NCI-H524 treated with DMSO at 0.1 percent for 48 hours (cell line): ENCODE measurements at places on chromosomes 3 and 15.

DNA sequence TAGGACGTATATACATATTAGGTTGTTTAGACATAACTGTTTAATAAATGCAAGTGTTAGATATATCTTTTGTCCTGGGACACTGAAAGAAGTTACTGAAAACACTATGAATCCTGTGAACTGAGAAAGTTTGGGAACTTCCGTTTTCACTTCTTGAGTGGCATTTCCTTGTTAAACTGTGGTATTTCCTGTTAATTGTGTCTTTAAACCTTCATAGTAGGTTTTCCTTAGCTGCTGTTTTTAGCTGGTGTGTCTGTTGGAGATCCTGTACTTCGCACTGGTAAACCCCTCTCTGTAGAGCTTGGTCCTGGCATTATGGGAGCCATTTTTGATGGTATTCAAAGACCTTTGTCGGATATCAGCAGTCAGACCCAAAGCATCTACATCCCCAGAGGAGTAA, 37.1 kb downstream of the ATP6V1A start:
- no peak for DNase-seq

DNA sequence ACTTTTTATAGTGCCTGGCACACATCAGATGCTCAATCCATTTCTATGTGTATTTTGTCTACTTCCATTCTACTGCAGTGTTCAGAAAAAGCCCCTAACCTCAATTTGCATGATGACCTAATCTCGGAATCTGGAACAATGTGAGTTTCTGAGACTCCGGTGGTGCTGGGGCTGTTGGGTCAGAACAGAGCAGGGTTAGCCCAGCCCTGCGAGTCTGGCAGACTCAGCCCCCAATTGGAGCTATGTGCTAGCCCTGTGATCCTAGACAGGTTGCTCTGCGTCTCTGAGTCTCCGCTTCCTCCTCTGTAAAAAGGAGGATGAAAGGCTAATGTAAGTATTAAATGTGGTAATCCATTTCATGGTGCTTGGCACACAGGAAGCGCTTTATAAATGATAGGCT, 95.0 kb upstream of the ICE2 start:
- no peak for DNase-seq

DNA sequence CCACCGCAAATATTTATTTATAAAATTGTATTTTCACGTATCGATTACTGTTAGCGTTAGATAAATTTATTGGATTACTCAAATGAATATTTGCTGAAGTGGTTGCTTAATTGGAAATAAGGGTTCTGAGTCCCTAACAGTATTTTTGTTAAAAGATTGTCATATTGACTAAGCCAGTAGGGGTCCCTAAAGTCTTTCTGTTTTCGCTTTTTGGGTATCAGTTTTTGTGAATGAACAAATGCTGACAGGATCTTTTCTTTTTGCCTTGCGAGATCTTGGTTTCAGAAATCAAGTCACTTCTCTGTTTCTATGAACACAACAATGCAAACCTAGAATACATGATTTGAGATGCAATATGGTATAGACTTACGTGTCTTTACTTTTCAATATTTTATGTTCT, 7.1 kb downstream of the RAD51 start:
- no peak for DNase-seq

DNA sequence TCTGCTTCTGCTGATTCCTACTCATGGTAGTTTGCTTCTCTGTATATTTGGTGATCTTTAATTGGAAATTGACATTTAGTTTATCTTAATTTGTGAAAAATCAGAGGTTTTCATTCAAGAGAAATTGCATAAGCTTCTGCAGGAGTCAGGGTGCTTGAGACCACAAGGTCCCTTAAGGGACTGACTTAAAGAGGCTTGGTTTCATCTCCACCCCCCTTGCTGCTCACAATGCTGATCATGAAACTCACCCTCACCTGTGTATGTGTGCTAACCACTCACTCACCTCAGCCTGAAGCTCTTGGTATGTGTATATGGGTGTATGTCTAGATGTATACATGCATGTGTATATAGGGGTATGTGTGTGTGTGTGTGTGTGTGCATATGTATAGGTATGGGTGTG, 11.4 kb downstream of the PGPEP1L start:
- DNase-seq: no peak

GRCh38 chr3:62098646-62099365, 274.5 kb downstream of the FEZF2 start:
- DNase-seq: no peak

- no peak for DNase-seq
These were observed 11.1 kb upstream of the MCF2L2 start for GRCh38 chr3:183439515-183439914.

DNA sequence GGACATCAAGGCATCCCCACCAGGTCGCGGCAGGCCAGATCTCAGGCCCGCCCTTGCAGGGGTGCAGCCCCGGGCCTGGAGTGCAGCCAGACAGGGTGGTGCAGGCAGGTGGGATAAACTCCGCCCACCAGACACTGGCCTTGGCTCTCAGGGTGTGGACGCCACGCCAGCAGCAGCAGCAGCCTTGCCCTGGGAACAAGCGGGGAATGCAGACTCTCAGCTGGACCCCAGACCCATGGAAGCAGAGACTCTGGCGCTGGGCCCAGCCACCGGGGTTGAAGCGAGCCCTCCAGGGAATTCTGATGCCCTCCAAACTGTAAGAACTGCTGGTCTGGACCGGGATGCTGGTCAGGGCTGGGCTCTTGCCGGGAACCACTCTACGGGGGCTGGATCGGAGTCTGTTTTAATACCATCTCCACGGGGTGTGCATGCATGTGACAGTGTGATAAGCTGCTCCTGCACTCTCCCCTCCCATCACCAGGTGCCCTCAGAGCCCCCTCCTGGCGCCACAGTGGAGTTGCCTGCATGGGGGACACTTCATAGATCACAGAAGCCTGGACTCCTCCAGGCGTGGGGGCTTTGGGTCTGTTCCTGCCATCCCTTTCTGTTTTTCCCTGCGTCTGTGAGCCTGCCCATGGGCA, 142.7 kb downstream of the NSMCE3 start:
- DNase-seq: no peak

- no peak for DNase-seq
These were observed 80.5 kb upstream of the CDIN1 start for GRCh38 chr15:36498916-36499315.

- no peak for DNase-seq
These were observed 47.0 kb downstream of the ZNF445 start for GRCh38 chr3:44430466-44430865.

- no peak for DNase-seq
These were observed 695 bp downstream of the RPL32 start for GRCh38 chr3:12840591-12841148.

DNA sequence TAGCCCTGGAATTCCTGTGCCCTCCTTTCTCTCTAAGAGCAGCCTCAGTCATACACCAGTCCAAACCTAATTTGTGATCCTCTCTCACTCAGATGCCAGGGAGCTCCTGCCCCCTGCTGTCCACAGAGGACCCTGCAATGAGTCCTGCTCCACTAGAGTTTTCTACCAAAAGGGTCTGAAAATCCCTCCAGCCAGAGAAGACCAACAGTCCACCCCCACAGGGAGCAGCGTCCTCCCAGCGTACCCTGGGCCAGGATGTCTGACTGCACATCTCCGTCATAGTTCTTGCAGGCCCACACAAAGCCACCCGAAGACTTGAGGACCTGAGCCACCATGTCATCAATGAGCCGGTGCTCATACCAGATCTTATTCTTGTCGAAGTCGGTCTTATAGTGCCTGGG, 15.4 kb downstream of the IDH2 start:
- no peak for DNase-seq

- DNase-seq: no peak
These were observed 2.6 kb upstream of the C15orf62 start for GRCh38 chr15:40766906-40767837.

DNA sequence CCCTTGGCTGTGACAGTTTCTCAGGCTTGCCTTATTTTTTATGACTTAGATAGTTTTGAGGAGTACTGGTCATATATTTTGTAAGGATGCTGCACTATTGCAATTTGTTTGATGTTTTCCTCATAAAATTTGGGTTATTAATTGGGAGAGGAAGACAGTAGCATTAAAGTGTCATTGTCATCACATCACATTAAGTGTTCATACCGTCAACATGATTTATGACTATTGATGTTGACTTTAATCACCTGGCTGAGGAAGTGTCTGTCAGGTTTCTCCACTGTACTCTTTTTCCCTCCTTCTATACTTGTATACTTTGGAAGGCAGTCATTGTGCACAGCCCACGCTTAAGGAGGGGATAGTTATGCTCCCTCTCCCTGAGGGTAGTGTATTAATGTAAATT, 26.9 kb downstream of the TRIM69 start:
- no peak for DNase-seq

- no peak for DNase-seq
These were observed 109.6 kb upstream of the UMPS start for GRCh38 chr3:124620600-124621063.

- DNase-seq: no peak
These were observed 514 bp downstream of the PLS1 start for GRCh38 chr3:142596726-142597088.

GRCh38 chr15:79868554-79868953, 28.3 kb downstream of the MTHFS start:
- no peak for DNase-seq

DNA sequence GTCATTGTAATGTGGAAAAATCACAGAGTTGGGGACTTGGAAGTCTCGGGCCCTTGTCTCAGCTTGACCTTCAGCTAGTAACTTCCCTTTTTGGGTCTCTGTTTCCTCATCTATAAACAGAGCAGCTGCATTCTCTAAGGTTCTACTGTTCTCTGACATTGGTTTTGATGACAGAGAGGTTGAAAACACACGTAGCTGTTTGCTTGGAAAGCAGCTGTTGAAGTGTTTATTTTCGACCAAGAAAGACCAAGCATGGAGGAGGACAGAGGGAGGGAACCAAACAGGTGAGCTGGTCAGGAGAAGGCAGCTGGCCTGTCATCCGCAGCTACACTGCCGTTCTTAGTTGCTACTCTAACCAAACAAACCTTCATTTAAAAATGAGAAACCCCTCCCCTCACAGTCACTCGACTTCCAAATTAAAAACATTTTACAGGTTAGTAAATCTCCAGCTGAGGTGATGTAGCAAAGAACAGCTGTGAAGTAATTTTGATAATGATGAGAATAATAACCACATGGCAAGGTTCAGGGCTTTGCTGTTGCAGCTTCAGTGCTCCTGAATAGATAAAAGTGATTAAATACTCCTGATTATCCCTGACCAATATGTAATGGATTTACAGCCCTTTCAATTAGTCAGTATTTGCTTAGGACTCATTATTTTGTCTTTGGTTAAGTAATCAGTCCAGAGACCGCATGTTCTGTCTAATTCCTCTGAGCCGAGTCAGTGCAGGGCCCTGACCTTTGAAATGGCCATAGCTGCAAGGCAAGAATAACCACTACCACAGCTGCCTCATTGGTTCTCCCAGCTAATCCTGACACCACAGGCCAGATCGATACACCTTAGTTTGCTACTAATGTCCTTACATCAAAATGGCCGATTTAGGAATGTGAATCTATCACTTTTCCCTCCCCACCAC, 65.3 kb downstream of the MEIS2 start:
- no peak for DNase-seq

- DNase-seq: no peak
These were observed 6.3 kb downstream of the THBS1 start for GRCh38 chr15:39587096-39587721.

DNA sequence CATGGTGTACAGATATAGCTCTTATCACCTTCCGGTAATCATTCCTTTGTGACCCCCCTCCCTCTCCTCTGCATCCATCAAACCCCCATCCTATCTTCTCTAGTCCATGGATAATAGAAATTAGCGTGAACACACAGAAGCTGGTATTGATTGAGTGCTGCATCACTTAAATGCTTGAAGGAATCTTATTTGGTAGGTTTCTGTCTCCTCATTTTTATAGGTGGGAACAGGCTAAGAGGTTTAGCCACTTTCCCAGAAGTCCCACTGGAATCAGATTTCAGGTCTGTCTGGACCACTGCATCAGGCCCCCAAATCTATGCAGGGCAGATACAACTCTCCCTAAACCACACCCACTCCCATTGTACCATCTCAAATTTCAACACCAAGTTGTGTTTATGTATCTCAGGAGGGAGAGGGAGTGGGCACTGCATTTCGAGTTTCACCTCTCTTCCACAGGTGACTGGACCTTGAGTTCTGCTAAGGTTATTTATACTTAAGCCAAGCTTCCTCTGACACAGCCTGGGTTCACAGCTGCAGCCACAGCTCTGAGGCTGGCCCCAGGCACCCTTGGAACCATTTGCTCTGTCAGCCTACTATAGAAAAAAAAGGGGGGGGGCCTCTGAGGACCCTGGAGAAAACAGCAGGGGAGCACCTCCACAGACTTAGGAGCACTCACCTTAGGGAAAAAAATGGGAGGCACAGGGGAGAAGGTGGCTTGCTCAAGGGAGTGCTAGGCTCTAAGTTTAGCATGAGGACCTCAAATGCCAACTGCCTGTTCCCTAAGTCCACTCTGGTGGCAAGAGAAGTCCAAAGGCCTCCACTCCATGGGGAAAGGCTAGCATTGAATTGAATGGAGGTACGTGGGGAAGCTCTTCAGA, 2.1 kb upstream of the NMB start:
- DNase-seq: peak; percentile 21

- DNase-seq: no peak
These were observed 514.8 kb downstream of the MECOM start for GRCh38 chr3:169148448-169149348.

- no peak for DNase-seq
These were observed at the start of gene GRM2 for GRCh38 chr3:51706788-51707731. GRM2 (plus strand) TSS chr3:51707068; CDS start chr3:51708984, 1,916 bp downstream.
